MCF 10A (cell line): ENCODE measurements at places on chromosomes 1 and 21. TPM values are rescaled to one million over a fixed set of nuclear protein-coding genes. Genes with fewer than 3 reads are reported as not detected.

GRCh38 chr1:204920967-204921366 is 50.3 kb downstream of the NFASC start:
- DNase-seq: no peak

The FMO1 gene
- total RNA-seq: not detected in 2 replicates

GRCh38 chr1:183467687-183468086 is 4.6 kb upstream of the SMG7 start:
- peak; percentile 61 for DNase-seq

The FCAMR gene
- not detected in 2 replicates for total RNA-seq

DNA sequence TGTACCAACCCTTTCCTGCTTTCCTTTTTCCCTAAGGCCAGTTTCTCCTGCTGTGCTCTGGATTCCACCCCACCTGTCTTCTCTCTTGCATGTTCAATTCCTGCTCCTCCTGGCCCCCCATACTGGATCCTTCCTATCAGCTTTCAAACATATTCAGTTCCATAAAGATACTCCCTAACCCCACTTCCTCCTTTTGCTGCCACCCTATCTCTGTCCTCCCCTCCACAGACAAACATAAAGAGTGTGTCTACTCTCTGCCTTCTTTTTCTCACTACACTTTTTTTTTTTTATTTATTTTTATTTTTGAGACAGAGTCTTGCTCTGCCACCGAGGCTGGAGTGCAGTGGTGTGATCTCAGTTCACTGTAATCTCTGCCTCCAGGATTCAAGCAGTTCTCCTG is 16.9 kb upstream of the RPF1 start:
- no peak for DNase-seq

DNA sequence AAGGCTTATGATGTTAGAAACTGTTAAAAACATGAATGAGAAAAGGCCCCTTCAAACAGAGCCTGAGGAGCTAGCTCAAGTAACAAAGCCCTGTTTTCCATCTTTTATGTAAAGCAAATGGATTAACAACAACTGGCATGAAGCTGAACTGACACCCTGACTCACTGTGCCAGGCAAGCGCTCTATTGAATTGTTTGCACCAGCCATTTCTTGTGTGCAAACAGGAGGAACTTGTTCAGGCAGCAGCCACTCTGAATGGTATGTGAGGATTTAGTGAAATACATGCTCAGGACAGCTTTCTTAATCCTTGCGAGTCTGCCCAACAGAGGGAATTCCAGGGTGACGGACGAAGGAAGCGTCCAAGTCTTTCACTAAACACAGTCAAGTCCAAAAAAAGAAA is 291.1 kb upstream of the ADGRL2 start:
- DNase-seq: no peak

DNA sequence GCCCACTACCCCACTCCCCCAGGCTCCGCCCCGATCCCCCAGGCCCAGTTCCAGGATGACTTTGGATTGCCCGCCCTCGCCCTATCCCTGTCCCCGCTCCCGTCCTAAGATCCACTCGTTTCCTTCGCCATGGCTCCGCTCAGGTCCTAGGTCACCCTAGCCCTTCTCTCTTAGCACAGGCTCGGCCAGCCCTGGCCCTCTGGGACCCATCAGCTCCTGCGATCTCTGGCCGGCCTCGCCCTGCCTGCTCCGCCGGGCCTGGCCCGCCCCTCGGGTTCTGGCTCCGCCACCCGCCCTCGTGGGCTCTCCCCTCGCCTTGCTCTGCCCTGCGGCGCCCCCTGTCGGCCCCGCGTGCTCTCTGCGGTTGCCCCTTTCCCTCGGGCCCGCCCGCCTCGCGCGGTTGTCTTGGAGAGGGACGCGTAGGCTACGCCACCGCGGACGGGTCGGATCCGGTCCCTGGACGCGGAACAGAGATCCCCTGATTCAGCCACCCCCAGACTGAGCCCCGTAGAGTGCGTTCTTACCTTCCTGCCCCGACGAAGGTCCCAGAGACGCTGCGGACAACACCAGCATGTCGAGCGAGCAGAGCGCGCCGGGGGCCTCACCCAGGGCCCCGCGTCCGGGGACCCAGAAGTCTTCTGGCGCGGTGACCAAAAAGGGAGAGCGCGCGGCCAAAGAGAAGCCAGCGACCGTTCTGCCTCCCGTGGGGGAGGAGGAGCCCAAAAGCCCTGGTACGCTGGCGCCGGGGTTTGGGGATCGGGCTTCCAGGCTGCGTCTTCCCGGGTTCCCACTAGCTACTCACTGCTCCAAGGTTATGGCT is at the start of gene LRRC71:
TSS of gene LRRC71 (plus strand) at position 400 of the 820 bp plus-strand sequence. CDS start at position 572, 172 bp downstream.
- peak; percentile 69 for DNase-seq
